ENCODE measurements at places on chromosomes 1 and 21.

DNA sequence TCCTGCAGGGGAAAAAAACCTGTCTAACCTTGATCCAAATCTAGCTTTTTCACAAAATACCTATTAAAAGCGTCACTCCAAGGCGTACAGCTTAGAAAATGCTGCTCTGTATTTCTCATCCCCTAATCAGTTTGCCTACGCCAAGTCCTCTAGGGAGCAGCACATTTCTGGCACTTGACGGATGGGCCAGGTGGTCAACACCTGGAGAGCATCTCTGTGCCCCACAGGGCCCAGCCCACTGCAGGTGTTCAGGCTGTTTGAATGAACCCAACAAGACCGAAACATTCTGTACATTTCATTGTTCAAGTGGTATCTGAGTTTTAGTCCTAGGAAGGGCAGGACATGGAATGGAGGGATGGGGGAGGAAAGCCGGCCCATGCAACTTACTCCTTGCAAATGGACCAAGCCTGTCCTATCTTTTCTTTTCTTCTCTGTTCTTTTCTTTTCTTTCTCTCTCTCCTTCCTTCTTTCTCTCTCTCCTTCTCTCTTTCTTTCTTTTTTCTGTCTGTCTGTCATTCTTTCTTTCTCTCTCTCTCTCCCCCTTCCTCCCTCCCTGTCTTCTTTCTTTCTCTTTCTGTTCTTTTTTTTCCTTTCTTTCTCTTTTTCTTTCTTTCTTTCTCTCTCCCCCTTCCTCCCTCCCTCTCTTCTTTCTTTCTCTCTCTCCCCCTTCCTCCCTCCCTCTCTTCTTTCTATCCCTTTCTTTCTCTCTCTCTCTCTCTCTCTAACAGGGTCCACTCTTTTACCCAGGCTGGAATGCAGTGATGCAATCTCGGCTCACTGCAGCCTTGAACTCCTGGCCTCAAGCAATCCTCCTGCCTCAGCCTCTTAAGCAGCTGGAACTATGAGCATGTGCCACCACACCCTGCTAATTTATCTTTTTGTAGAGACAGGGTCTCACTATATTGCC, 29.1 kb downstream of the IGFN1 start:
- no peak for DNase-seq

DNA sequence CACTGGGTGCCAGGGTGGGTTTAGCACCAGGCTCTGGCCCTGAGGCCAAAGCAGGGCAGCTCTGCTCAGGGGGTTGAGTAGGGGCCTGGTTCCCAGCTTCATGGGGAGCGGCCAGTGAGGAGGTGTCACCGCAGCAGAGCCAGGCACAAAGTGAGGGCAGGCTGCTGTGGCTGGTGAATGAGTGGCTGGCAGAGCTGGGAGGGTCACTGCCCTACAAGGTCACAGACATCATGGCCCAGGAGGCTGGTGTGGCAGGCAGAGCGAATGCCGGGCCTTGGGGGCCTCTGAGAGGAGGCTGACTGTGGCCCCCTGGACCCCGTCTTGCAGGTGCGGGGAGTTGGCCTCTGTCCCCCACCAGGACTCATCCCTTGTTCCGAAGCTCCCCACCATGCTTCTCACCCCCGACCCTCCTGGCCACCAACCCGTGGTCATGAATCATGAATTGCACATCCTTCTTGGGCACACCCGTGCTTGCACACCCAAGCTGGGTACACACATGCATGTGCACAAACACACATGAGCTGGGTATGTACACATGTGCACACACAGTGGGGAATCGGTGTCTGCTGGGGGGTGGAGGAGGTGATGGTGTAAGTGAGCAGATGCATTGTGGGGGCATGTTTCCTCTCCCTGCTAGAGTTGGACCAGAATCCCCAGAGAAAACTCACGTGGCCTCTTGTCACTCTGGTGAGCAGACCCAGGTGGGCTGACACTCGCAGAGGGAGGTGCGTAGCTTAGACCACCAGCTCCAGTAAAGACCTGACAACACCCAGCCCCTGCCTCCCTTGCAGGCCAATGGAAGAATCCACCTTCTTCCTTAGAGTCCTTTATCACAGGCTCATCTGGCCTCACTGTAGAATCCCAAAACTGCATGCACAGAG, 4.8 kb upstream of the GNB1 start:
- no peak for DNase-seq

DNA sequence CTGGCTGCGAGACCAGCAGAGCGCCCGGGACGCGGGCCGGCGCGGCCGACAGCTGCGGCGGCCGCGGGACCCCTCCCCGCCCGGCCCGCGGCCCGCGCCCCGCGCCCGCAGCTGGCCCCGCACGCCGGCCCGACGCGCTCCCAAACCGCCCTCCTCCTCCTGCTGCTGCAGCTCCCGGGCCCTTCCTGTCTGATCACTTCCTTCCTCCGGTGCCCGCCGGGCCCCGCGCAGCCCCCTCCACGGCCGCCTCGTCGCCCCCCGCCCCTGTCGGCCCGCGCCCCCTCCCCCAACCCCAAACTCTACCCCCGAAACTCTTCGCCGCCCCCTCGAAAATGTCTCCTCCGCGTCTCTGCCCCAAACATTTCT, 594 bp downstream of the LUZP1 start:
- no peak for DNase-seq

DNA sequence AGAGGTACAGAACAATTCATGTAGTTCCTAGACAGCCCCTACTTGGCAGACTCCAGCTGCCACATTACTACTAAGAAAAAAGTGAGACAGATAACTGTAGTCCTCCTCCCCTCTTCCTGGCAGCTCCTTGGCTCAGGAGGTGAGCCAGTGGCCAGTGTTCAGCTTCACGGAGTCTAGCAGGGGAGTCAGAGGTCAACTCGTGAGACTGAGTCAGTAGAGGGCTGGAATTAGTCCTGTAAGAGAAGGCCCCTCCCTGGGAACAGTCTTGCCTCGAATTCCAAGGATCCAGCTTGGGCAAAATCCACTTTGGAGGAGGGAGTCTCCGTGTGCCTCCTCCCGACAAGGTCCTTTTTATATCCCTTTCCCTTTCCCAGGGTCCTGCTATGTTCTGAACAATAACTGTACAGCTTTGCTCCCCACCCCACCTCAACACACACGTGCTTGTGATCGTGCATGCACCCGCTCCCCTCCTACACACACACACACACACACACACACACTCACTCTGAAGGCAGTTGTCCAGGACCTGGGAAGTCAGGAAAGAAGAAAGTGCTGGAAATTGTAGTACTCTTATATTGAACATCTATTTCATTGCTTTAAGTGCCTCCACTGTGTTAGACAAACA, 22.5 kb upstream of the SLC27A3 start:
- DNase-seq, result no peak

DNA sequence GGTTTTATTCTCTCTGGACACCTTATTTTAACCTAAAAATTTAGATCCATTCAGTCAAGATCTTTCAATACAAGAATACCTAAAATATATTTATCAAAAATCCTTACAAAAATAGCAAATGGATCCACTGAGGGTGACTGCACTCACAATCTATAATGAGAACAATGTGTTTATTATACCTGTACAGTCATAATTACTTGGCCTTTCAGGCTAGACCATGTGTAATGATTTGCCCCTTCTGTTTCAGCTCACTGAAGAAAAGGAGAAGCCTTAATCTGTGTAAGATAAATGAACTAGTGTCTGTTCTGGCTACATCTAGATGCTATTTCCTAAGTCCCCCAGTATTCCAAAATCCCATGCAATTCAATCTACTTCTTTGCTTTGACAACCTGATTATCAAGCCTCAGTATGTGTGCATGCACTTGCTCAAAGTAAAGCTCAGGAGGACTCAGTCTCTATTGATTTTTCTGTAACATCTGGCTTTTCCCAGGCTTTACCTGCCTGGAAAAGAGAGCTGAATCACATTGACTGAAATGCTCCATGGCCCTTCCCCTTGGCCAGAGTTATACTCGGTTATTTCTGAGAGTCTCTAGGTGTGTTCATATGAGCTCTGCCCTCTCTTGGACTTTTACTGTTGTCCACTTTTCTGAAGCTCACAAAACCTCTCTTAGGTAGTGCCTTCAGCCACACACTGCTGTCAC, 27.6 kb downstream of the CRP start:
- no peak for DNase-seq

GRCh38 chr1:236677641-236678235, 8.6 kb upstream of the ACTN2 start:
- no peak for DNase-seq

DNA sequence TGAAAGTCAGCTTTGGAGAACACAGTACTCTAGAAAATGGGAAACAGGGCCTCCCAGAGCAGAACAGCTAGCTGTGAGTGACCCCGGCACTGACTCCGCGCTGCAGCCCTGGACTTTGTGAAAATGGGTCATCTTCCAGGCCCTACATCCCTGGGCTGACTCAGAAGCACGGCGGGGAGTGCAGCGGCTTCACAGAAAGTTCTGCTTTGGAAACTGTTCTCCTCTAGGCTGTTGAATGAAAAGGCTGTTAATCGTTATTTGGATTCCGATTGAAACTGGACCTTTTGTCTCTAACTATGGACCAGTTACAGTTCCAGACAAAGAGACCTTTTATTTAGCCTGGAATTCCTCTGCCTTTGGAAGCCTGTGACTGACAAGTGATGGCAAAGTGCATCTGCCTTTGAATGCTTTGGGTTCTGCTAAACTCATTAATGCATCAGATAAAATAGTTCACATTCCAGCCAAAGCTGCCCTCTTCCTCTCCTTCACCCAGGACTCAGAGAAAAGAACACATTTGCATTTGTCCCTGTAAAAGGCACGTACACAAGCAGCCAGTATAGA, 144.9 kb upstream of the HOOK1 start:
- no peak for DNase-seq

GRCh38 chr21:26751305-26751704, 93.9 kb downstream of the ADAMTS1 start:
- no peak for DNase-seq

DNA sequence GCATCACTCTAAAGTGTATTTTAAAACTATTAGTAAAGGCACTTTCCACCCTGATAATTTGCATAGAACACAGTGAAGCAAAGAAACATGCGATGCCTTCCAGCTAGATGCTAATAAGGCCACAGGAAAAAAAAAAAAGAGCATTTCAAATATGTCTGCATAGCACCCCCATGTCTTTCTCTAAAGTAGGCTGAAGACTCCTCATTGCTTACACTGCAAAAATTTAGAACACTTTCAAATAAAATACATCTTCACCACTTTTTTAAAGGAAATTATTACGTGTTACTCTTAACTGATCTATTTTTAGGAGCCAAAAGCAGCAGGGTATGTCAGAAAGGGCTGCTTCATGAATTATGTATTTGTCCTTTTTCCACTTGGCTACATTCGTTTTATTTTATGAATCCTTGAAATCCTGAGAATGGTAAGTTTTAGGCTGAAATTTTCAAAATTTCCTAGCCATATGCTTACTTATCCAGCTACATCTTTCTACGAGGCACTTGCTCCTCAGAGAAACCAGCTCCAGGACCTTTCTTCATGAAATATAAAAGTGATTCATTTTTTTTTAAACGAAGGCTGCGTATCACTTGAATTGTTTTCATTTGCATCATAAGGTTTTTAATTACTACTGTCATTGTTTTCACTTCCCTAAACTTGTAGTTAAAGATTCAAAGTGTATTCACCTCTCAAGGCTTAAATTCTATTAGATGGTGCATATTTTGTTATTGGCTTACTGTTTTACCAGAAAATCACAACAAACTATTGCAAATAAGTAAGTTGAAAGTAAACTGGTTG, 513.0 kb downstream of the PTPRC start:
- peak; percentile 46 for DNase-seq

- DNase-seq, result no peak
Observed at GRCh38 chr1:155472491-155473083, 90.0 kb downstream of the ASH1L start.

- DNase-seq, result no peak
Observed at GRCh38 chr1:228768355-228769000, 33.2 kb downstream of the RHOU start.

GRCh38 chr1:50610563-50610962, 187.3 kb upstream of the DMRTA2 start:
- no peak for DNase-seq

DNA sequence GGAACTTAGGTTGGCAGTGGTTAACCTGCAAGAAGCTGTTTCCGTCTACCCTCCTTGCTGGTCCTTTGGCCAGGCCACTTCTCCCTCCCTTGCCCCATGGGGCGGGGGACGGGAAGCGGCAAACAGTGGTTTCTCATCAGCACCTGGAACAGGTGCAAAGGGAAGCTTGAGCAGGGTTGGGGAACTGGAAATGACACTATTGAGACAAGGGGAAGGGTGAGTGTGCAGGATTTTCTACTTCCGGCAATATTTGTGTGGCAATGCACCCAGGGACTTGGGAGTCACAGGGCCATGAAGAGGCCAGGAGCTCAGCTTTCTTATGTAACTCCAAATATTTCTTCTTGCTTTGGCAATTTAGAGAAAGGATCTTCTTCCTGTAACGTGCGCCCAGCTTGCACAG, 29.0 kb upstream of the SARS1 start:
- no peak for DNase-seq

- peak; percentile 63 for DNase-seq
Observed at GRCh38 chr1:115807723-115808122, 33.2 kb downstream of the NHLH2 start.

GRCh38 chr1:64093941-64094340, 109.5 kb upstream of the UBE2U start:
- DNase-seq, result no peak

GRCh38 chr21:45168522-45168921, 94.1 kb downstream of the ADARB1 start:
- DNase-seq, result no peak

- no peak for DNase-seq
Observed at GRCh38 chr1:153474347-153474746, 13.9 kb upstream of the S100A7 start.

GRCh38 chr1:212364985-212365384, 49.7 kb downstream of the PACC1 start:
- no peak for DNase-seq

DNA sequence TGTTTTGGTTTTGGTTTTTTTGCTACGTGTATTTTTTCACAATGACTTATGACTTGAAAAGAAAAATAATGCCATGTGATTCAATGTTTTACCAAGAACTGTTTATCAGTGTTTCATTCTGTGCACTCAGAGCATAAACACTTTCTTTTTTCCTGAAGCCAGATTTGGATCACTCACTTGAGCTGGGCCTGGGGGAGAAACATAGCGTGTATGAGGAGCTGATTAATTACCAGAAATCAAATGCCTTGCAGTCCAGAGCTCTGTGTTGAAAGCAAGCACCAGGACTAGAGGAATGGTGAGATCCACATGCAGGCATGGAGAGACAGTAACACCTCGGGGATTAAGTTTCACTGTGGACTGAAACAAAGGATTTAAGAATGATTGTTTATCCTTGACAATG, 642.1 kb upstream of the ADGRL2 start:
- no peak for DNase-seq

- DNase-seq, result peak; percentile 71
Observed at GRCh38 chr1:211469938-211470529, 21.9 kb downstream of the RD3 start.

DNA sequence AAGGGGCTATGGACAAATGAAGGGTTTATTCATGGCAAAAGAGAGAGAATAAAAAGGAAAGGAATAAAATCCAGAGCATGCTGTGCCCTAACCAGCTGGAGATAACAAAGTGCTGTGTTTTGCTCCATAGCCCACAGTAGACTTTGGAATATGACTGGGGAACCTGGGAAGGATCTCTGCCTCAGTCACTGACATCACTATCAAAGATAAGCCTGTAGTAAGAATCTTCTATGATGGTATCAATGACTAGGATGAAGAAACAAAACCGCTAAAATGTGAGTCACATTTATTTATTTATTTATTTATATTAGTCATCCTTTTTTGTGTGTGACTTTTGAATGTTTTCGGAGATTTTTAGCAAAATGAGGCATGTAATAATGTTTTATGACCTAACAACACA, 56.3 kb downstream of the NVL start:
- DNase-seq, result no peak

Measured in NCI-H1048 (cell line).